ENCODE measurements at places on chromosomes 4 and X.

GRCh38 chrX:46913667-46914066 is 1.4 kb downstream of the JADE3 start:
- DNase-seq, result no peak

DNA sequence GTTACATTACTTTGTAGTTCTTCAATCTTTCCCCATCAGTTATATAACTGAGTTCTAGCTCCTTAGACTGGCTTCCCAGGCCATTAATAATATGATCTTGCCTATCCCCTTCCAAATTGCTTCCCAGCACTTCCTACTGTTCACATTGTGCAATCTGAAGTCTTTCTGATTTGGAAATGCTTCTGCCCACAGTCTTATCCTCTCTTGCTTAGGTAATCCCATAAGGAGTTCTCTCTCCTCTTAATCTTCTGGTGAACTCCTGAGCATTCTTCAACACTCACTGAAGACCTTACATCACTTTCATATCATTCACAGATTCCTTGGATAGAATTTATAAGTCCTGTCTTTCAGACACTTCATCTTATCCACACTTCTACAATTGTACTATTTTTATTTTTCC is 132.7 kb upstream of the TTC29 start:
- DNase-seq, result no peak

DNA sequence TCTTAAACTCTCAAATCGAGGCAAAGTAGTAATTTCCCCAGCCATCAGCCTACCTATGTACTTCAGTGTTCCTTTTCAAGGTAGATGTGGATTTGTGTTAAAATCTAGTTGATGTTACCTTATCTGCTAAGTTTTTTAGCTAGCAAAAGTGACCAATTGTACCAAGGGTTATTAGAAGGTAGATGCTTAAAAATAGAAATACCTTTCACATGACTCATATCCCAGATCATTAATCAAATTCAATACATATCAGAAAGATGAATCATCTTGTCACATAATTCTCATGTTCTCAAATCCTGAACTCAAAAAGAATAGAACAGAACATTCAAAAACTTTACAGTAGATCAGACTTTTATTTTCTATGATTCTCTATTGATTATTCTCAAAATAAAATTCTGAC is 3.5 kb downstream of the ENAM start:
- no peak for DNase-seq

DNA sequence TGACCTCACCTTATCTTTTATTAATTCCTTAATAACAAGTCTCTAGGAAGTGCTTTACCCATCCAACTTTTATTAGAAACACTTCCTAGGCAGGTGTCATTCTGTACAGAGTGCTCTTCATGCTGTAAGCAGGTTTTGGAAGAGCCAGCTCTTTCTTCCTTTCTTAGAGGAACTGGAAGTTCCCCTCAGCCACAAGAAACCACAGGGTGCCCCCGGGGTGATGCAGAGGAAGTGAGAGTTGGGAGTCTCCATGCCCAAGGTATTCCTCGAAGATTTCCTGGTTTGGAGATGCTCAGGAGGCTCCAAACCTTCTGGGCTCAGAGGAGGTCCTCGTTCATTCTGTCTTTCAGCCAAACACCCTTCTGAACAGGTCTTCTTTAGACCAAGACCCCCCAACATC is 83.8 kb downstream of the EGF start:
- no peak for DNase-seq

DNA sequence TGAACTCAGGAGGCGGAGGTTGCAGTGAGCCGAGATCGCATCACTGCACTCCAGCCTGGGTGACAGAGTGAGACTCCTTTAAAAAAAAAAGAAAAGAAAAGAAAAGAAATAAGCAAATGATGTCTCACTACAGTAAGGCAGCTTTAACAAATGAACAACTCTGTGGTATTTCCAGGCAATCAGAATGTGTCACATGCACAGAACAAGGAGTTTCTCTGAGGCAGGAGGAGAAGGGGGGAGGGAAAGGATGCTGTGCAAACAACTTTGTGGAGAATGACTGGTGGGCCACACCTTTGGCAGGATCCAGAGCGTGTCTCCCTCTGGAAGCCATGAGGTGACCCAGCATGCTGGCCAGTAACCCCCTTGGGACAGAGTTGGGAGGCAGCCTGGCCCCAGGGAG is 57.6 kb downstream of the RAI2 start:
- DNase-seq, result no peak

- DNase-seq, result no peak
Measured at GRCh38 chr4:169241464-169241863, 29.3 kb downstream of the SH3RF1 start.

GRCh38 chr4:1239950-1240307 is 9.0 kb downstream of the CTBP1 start:
- no peak for DNase-seq

DNA sequence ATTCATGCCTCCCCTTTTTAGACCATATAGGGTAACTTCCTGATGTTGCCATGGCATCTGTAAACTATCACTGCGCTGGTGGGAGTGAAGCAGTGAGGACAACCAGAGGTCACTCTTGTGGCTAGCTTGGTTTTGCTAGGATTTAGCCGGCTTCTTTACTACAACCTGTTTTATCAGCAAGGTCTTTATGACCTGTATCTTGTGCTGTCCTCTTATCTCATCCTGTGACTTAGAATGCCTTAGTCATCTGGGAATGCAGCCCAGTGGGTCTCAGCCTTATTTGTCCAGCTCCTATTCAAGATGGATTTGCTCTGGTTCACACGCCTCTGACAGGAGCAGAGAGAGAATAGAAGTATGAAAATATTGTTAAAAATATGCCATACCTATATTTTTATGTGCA is 355.7 kb downstream of the ADGRL3 start:
- no peak for DNase-seq

GRCh38 chr4:128299848-128300247 is 12.2 kb upstream of the PGRMC2 start:
- DNase-seq, result no peak

DNA sequence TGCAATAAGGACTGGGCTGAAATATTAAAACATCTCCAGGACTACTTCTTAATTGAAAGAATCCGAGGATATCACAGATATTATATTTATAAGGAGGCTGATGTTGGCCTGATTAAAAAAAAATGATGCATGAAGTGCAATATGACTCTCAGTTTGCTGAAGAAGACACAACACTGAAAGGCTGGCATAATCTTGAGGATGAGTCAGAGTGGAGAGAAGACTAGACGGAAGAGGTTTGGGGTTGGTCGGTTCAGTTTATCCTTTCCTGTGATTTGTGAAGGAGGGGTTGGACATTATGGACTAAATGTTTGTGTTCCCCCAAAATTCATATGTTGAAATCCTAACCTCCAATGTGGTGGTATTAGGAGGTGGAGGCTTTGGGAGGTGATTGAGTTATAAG is 170.3 kb downstream of the CORIN start:
- no peak for DNase-seq

DNA sequence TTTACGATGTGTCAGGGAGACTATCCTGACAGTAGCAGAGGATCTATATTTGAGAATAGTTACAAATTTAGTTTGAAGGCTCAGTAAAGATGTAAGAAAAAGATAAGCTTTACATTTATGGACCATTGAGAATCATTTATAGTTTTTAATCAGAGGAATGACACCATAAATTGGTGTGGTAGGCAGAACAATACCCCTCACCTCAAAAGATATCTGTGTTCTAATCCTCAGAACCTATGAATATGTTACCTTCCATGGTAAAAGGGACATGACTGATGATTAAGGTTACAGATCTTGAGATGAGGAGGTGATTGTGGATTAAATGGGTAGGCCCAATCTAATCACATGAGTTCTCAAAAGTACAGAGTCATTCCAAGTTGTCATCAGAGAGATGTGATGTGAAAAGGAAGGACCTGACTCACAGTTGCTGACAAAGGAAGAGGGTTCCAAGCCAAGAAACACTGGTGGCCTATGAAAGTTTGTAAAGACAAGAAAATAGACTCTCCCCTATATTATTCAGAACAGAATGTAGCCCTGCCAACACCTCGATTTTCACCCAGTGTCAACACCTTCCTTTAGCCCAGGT is 27.0 kb downstream of the EREG start:
- DNase-seq, result no peak

DNA sequence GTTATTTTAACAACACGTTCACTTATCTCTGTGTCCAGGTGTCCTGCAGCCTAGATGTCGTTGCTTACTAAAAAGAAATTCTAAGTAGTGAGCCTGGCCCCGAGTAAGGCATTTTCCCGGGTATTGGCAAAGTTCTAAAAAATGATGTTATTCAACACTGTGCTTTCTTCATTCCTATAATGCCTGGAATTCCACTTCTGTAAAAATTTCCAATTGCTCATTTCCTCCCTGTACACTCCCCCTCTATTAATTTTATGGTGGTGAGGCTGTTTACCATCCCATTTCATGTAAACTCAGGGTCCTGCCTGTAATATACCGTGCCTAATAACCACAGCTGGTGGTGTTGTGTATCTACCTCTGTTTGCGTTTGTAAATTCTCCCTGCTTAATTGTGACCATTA is 14.2 kb downstream of the BST1 start:
- DNase-seq, result no peak

DNA sequence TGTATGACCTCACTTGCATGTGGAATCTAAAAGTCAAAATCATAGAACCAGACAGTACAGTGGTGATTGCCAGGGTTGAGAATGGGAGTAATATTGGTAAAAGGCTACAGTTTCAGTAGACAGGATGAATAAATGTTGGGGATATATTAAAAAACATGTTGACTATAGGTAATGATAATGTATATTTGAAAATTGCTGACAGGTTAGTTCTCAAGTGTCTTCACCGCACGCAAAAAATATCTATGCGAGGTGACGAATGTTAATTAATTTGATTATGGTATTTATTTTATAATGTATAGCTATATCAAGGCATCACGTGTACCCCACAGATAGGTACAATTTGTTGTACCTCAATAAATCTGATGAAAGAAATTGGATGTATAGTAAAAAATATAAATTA is 909.6 kb upstream of the NDST4 start:
- DNase-seq, result no peak

GRCh38 chr4:152023674-152024073 is 262.9 kb upstream of the GATB start:
- DNase-seq, result no peak

DNA sequence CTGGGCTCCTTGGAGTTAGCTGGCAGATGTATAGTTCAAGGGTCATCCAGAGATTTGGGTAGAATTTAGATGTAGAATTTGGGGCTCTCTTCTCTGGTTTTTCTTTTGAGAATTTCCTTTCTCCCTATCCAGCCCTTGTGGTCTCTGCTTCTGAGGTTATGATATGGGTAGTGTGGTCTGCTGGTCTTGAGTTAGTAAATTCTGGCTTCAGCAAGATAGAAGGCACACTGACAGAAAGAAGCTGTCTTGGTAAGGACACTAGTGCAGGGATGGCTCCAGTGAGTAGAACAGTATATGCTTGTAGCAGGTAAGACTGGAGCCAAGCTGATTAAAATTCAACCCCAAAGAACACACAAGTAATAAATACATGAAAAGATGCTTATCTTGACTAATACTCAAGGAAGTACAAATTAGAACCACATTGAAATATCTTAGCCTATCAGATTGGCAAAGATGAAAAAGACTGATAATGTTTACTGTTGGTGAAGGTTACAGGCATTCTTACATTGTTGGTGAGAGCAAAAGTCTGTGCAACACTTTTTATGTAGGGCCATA is 2.1 kb upstream of the IL9R start:
- no peak for DNase-seq

GRCh38 chr4:3835527-3836405 is 69.6 kb downstream of the ADRA2C start:
- no peak for DNase-seq

DNA sequence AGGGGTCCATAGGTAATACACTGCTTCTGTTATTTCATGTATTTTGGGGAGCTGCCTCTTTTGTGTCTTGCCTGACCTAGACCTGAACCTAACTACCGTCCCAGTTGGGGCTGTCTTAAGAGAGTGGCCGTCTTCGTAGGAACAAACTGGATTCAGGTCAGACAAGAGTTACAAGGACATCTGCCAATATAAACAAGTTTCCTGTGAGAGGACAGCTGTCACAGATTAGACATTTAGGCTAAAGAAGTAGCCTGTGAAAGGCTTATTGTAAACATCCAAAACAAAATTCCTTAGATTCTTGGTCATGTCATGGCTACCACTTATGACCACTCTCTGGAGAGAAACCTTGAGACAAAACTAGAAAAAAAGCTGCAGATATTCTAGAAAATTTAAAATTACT is 797.6 kb upstream of the AADAT start:
- no peak for DNase-seq

DNA sequence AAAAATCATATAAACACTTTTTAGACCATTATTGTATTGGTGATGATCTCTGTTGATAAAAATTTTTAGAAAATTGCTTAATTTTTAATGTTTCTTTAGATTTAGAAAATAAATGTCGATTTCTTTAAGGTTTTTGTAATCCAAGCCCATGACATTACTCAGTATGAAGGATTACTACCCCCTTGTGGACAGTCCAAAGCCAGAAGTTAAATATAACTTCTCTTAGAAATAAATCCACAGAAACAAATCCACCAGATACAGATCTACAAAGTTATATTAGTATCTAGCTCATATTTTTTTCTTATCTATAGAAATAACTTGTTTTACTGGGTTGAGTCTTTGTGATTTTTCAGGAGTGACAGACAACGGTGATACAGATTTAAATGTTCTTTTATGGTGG is 18.9 kb downstream of the TIFA start:
- DNase-seq, result no peak

DNA sequence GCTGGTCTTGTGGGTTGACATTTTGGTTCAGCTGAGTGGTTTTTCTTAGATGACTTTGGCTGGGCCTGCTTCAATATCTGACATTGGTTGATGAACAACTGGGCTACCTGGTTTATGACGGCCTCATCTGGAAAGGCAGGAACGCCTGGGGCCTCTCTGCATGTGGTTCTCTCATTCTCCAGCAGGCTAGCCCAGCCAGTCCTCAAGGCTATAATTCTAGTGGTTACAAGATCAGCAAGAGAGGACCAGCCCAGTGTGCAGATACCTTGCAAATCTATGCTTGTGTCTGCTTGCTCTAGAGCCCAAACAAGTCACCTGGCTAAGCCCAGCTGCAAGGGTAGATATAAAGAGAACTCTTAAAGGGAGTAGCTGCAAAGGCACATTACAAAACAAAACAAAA is 214.2 kb upstream of the PUDP start:
- DNase-seq, result no peak

DNA sequence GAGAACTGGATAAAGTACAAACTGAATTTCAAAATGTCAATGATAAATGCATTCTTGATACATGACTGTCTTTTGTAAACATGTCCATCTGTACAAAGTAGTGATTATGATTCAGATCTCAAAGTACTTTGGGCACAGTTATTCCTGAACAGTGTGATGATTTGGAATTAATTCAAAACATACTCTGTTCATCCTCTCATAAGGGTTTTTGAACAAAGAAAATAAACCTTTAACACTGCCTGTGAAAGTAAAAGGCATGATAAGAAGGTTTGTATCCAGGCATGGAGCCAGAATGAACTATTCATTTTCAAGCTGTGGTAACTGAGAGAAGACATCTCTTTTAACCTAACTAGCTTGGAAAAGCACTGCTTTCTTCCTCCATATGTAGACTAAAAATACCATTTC is 883 bp upstream of the KLHL4 start:
- DNase-seq, result no peak

DNA sequence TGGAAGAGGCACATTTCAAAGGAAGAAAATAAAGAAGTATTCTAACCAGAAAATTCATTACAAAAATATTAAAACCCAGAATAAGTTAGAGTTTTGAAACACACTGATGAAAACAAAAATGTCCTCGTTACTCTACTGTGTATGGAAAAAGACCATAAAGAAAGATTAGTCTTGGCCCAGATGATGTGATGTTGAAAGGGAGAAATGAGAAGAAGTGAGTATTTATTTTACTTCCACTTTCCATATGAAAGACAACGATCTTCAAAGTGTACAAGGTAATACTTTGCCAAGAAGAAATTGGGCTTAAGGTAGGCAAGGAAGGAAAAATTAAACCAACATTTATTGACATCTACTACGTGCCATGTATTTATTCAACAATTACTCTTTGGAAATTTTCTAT is 48.6 kb upstream of the EMCN start:
- DNase-seq, result no peak

All from tibial artery (tissue), 4 donors.